ENCODE measurements at places on chromosomes 2 and 18.

DNA sequence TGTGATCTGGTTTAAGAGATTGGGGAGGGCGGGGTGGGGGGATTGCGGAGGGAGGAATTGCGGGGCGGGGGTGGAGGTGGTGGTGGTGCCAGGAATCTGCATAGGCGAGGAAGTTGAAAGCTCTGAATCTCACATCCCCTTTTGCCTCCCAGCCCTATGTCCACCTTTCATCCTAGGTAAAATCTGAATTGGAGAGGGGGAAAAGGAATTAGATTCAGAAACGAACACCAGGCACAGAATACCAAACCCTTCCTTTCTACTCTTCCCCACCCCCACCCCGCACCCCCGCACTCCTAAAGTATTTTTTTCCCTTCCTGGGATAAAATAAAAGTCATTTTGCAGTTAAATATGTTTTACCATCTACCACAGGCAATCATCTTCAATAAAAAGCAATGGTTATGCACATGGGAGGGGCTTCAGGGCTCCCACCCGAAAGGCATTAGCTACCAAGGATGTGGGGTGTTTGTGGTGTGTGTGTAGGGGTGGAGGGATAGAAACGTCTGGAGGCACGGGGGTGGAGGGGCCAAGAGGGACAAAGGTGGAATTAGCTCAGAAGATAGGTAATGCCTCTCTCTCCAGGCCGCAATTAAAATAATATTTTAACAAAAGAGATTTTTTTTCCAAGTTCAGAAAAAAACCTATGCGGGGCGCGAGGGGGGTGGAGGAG, 1.8 kb downstream of the IGFBP5 start:
- no peak for DNase-seq

- no peak for DNase-seq
Measured at GRCh38 chr2:191929288-191929687, 82.4 kb upstream of the CAVIN2 start.

DNA sequence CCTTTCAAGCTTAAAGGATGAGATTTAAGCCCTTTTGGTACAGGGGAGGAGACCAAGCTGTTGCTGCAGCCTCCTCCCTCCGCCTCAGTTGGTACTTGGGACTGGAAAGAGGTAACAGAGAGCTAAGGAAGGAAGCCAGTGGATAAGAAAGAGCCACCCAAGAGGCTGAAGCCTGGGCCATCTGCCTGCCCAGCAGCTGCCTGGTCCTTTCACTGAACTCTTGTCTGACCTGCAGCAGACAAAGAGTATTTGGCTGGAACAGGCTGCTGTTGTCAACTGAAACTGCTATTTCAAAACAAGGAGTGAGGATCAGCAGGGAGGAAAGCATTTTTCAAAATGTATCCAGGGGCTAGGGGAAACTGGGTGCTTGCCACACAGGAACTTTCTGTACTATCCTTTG, 30.3 kb downstream of the TNS1 start:
- no peak for DNase-seq

GRCh38 chr2:224377751-224378700, 23.9 kb downstream of the FAM124B start:
- DNase-seq, result no peak

DNA sequence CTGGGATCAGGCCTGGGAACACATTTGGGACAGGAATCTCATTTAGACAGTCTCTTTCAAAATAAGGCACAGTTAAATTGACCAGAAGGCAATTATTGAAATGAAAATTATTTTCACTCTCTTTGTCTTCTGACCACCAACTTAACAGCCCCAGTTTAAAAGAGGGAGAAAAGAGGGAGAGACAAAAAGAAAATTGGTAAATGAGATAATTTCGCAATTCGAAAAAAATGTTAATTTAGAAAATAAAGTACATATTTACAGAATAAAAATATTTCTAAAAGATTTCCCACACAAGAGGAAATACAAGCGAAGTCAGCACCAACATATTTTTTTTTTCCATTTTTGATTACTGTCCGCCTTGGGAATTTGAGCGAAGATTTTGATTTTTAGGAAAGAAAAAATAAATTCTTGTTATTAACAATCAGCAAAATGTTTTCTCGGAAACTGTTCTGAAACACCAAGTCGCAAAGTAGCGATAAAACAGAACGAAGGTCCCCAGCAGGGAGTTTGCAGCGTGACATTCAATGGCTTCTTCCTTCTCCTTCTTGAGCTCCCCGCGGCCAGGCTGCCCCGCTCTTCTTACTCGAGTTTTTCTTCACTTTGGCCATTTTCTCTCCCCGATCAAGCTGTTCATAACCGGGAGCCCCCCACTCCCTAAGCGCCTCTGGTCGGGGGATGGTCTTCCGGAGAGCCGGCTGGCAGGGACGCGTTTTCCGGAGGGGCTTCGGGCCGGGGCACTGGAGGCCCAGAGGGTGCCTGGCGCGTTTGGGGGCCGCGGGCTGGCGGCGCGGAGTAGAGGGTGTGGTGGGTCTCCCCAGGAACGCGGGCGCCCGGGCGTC, 5.0 kb downstream of the SP9 start:
- DNase-seq, result no peak

DNA sequence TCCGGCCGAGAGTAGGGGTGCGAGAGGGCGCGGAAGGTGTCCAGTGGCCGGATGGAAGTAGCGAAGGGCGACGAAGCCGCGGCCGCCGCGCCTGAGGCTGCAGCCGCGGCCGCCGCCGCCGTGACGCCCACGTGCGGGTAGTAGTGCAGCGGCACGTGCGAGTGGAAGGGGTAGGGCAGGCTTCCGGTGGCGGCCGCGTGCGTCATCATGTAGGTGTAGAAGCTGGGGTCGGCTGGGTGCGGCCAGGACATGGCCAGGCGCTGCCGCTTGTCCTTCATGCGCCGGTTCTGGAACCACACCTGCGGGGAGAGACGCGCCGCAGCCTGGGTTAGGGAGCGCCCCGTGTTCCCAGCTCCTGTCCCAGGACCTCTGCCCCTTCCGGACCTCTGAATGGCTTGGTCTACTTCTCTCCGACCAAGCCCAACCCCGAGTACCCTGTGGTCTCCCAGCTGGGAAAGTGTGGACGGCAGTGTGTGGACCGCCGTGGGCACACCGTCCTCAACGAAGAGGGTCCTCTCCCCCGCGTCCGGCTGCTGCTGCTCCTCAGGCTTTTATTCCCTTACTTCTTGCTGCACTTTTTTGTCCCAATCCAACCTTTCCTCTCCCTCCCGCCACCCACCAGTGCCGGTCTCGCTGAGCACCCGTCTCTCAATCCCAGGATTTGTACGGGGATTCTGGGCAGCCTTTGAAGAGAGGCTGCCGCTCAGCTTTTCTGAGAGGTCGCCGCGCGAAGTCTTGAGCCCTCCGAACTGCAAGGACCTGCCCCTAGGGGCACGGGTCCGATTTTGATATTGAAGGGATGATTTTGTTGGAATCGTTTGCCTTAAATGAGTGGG, 3.0 kb downstream of the EVX2 start:
- no peak for DNase-seq

- DNase-seq, result no peak
Measured at GRCh38 chr2:30927465-30928075, 120.3 kb upstream of the CAPN13 start.

DNA sequence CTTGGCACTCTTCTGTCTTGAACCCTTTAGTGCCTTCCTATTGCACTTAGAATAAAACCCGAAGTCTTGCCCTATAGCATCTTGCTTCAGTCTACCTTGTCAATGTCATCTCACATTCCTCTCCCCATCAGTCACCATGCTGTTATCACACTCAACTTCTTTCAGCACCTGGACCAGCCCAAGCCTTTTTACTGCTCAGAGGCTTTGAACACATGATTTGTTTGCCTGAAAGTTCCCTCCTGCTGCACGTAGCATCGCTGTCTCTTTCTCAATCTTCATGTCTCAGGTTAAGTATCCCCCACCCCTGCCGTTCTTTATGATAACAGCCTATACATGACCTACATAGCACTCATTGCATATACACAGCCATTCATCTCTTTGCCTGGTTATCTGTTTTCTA, 41.3 kb upstream of the LGALSL start:
- no peak for DNase-seq

DNA sequence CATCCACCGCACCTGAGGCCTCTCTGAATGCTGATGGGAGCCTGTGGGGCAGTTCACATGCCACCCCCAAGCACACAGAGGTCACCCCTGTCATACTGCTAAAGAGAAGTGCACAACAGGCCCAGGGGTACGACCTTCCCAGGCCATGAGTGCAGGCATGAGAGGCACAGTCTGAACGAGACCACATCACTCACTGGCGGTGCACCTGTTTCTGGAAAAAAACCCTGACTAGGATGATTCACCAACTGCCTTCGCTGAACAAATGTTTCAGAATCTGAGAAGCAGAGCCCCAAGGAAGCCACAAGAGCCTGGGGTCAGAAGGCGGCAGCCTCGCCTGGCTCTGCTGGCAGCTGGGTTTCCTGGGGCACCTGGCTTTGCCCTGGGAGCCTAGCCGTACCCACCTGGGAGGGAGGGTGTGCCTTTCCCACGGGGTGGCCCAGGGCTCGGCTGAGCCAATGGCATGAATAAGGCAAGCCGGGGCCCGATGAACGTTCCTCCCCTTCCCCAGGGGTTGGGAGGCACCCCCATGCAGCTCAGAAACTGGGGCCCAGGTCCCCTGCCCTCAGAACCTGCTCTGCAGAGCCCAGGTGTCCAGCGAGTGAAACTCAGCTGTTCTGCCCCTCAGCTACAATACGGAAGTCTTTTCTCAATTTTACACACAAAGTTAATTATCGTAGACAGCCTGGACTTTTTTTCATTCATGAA, 73.8 kb downstream of the HDAC4 start:
- DNase-seq, result peak; percentile 68

GRCh38 chr2:42493468-42494354, at the start of gene KCNG3:
TSS of gene KCNG3 (minus strand) at chr2:42493982. CDS start at chr2:42493501, 481 bp downstream.
- peak; percentile 43 for DNase-seq

DNA sequence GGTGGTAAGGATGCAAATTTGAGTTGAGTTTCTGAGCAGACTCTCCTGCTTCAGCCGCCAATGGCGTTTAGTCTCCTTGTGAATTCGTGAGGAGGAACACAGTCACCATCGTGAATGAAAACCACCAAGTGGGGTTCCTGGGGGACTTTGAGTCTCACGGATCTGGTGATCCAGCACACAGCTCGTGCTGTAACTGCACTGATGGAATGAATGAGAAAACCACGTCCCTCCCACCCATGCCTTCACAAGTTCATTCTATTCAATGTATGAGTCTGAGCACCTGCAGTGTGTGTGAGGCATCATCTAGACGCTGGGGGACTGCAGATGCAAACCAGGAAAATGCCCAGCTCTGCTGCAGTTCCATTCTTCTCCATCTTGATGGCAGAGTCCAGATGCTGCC, 127.9 kb downstream of the PIEZO2 start:
- no peak for DNase-seq

DNA sequence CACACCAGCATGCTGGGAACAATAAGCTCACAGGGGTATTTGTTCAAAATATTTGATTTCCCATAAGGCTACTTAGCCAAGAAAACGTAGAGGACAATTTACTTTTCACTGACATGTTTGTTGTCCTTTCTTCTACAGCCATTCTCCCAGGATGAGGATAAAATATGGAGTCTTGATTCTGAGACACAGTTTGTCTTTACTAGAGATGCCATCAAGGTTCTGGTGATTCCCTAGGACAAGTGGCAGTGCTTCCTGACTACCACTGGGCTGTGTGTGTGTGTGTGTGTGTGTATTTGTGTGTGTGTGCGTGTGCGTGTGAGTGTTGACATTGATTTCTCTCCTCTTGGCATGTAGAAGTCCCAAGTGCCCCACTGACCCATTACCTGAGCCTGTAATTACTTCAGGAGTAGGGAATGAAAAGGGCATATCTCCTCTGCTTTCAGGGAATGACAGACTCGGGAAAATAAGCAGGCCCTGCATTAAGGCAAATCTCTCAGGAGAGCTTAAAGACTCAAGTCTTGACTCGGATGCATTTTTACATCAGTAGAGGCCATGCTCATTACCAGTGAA, 761.6 kb downstream of the DCC start:
- DNase-seq, result no peak

- DNase-seq, result no peak
Measured at GRCh38 chr18:24841536-24841935, 381.1 kb downstream of the HRH4 start.

GRCh38 chr2:8609357-8609811, 72.5 kb upstream of the ID2 start:
- DNase-seq, result no peak

DNA sequence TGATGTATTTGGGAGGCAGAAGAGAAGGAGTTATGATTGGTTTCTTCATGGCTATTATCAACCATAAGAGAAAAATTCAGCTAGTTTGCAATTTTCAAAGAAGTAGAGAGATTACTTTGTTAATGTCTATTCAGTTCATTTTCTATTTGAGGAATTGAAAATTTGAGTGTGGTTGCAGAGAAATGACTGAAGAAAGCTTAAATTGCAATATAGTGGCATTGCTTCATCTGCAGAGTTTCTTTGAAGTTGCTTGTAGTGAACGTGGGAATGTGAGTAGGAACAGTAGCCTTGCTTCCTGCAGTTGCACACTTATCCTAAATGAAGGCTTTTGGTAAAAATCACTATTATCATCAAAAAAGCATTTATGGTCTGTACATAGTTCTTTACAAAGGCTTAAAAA, 14.7 kb upstream of the CYRIA start:
- DNase-seq, result no peak

All from stimulated activated CD8-positive, alpha-beta memory T cell treated with anti-CD3 and anti-CD28 coated beads, Interleukin-15, amount 100 ng/mL, for 48 hours (primary cell).